Globus pallidus (tissue), 1 donor: ENCODE measurements at places on chromosomes 2 and 18.

DNA sequence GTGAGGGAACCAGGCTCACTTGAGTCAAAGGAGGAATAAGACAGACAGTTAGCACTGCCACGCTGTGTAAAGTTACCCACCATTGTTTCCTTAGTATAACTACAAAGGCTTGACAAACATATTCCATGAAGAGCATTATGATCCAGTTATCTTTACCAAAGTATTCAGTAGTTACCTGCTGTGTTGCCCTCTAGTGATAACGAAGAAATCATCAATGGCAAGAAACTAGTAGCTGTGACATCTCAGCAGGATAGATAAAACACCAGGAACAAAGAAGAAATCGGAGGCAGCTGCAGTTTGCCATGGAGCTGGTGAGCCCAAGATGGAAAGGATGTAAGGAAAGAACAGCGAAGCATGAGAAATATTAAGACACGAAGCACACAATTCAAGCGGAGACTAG is 215.3 kb upstream of the FSHR start:
- no peak for DNase-seq

DNA sequence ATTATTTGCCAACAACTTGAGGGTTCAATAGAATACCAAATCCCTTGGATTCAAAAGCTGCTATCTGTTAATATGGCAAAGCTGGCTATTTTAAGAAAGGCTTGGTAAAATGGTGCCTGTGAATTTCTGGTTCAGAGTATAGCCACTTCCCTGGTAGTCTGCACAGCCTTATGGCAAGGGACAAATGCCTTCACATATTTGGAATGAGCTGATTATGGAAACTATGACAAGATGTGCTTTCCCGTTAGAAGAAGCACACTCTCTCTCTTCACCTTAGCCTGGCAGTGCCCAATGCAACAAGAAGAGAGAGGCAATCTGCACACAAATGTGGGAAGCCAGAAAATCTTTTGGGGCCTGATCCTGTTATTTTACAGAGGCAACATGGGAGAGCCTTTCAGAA is 47.5 kb upstream of the MAP3K20 start:
- DNase-seq: no peak

- no peak for DNase-seq
These were observed 124.7 kb upstream of the PPP1CB start for GRCh38 chr2:28626891-28627421.

DNA sequence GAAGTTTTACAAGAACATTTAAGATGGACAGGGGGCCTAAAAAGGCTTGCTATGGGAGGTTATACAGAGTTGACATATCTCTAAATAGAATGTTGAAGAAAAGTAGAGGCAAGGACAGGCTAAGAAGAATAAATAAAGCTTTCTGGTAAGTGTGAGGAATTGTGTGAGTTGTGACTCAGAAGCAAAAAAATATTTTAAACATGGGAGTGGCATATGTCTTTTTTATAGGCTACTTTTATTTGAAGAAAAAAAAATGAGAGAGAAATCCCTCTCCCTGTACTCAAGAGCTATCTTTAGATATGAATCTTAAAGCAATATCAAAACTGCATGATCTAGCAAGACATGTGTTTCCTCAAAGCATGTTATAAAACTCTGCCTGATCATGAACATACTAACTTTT is 41.1 kb downstream of the RAB3GAP1 start:
- DNase-seq: no peak

- DNase-seq: no peak
These were observed 225.7 kb downstream of the TMX3 start for GRCh38 chr18:68489013-68489792.

DNA sequence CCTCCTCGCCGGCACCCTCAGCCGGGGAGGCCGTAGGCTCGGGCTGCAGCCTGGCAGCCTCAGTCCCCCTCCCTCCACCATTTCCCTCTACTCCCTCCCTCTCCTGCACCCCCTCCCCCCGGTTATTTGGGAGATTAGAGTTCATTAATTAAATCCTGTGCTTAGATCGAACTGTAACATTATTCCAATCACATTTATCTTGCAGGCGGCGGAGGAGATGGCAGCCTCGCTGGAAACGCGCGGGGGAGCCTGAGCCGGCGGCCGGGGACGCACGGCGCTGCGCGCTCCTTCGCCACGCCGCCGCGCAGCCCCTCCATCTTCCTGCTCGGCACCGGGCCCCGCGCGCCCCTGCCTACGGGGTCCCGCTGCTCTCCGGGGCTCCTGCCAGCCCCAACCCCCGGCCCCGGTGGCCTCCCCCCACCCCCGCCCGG is at the start of gene ST8SIA3:
Gene ST8SIA3 (plus strand): TSS at position 287 of the 431 bp plus-strand sequence. CDS start 290 bp downstream, outside the sequence.
- no peak for DNase-seq

DNA sequence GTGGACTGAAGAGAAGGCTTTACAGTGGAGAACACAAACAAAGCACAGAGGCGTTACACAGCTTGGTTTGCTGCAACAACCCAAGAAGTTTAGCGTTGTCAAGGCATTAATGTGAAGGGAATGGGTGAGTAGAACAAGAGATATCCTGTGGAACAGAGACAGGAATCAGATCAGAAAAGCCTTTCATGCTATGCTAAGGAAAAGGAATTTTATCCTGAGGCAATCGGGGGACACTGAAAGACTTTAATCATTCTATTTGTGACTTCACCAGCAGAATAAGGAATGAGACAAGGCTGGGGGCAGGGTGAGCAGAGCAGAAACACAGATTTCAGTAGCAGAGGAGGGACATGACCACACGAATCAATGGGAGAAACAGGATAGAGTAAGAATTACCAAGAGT is 600.7 kb downstream of the IRS1 start:
- DNase-seq: no peak

GRCh38 chr2:160085662-160086061 is 23.2 kb upstream of the PLA2R1 start:
- no peak for DNase-seq

DNA sequence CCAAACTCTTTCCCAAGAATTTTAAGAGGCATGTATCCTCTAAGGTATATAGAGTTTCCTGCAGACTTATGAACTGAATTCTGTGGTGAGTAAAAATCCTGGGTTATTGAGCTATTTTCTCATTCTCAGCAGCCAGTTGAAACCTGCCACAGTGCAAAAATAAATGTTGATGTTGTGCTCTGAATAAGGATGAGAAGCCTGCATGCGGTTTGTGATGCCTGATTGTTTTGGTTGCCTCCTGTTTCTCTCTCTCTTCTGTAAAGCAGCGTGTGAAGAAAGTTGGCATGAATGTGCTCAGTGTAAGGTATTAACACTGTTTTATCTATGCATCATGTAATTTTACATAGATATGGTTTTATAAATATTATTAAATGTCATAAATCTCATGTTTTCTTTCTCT is 452.6 kb downstream of the CDH2 start:
- DNase-seq: no peak

DNA sequence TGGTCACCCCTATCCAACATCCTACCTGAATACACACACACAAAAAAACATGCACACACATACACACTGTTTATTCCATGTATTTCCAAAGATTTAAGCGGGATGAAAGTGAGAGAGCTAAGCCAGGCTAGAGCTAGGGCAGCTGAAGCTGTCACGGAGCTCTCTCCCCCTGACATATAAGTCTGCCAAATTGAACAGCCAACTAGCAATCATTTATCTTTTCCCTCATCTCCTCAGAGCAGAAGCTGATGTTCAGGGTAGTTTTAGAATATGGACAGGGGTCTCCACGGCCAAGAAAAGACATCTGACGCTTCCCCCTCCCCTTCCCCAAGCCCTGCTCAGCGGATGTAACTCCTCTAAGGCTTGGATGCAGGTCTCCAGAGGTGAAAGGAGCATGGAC is 171.6 kb downstream of the GRB14 start:
- DNase-seq: no peak

DNA sequence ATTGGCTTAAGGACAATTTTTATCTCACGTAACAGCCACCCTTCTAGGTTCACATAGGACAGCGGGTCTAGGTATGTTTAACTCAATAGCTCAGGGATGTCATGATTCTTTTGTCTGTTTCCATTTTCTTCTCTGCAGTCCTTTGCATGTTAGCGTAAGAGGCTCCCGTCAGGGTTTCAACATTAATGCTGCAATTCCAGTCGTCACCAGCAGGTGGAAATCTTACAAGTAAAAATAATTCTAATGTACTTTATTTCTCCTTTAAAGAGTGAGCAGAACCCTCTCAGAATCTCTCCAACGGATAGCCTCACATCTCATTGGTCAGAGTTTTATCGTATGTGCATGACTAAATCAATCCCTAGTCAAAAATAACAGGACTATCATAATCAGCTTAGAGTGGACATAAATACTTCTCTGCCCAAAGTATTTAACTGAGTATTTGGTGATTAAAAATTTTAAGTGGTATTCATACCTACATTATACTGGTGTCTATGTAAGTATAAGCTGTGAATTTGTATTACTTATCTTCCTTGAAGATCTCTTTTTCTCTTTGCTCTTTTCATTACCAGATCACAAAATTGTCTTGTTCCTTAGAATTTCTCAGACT is 487.2 kb upstream of the GCFC2 start:
- peak; percentile 55 for DNase-seq

GRCh38 chr2:165640247-165640929 is 153.7 kb downstream of the GALNT3 start:
- DNase-seq: no peak

GRCh38 chr2:134711692-134712091 is 7.1 kb downstream of the TMEM163 start:
- DNase-seq: no peak

DNA sequence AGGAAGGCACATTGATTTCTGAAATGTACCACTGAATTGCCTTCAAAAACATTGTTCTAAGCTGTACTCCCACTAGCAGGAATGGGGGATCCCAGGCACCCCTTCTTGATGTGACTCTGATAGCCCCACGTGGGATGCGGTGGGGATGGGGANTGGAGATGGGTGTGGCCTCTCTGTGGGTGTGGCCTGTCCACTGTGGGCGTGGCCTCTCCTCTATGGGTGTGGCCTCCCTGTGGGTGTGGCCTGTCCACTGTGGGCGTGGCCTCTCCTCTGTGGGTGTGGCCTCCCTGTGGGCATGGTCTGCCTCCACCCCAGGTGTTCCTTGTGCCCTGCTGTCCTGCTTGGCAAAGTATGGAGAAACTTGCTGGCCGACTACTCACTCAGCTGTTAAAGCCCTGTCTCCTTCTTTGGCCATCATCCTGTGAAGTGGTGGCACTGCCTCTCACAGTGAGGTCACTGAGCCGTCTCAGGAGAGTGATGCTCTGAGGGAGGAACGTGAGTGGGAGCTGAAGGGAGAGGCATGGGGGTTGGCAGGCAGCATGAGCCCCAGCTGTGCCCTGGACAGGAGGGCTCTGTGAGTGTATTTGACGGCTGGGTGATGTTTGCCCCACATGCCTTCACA is 6.7 kb upstream of the PARD6G start:
- DNase-seq: no peak

GRCh38 chr2:233100192-233100998 is 40.3 kb downstream of the INPP5D start:
- no peak for DNase-seq

GRCh38 chr2:111967018-111967417 is 68.6 kb downstream of the MERTK start:
- DNase-seq: no peak

DNA sequence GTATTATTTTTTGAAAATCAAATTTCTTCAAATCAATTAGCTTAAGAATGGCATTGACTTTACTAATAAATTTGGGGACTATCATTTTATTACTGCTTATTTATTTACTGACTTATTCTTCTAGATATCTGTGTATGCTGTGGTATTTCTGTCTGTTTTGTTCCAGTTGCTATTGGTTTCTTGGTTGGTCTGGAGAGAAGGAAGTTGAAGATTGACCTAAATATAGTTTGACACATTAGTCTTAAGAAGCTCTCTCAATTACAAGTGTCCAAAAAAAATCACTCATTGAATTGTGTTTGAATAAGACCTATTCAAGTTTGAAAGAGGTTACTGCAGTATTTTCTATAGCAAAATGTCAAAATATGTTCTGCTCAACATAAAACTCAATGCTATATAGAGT is 153.3 kb upstream of the KYNU start:
- DNase-seq: no peak

DNA sequence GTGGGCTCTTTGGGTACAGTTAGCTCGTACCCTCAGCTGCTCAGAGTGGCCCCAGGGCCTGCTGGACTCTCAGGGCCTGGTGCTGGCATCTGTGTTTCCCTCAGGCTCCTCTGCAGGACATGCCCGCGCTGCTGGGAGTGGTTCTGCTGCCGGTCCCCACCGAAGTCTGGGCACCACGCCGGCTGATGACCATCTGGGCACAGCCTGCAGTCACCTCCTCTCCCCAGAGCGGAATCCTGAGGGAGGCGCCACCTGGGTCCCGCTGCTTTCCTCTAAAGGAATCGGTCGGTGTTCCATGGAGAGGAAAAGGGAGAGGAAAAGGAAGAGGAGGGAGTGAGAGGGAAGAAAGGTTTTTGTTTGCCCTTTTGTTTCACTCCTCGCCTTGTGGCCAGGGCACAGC is 43.6 kb downstream of the MC2R start:
- DNase-seq: no peak

GRCh38 chr2:188345020-188345419 is 53.3 kb downstream of the GULP1 start:
- no peak for DNase-seq

DNA sequence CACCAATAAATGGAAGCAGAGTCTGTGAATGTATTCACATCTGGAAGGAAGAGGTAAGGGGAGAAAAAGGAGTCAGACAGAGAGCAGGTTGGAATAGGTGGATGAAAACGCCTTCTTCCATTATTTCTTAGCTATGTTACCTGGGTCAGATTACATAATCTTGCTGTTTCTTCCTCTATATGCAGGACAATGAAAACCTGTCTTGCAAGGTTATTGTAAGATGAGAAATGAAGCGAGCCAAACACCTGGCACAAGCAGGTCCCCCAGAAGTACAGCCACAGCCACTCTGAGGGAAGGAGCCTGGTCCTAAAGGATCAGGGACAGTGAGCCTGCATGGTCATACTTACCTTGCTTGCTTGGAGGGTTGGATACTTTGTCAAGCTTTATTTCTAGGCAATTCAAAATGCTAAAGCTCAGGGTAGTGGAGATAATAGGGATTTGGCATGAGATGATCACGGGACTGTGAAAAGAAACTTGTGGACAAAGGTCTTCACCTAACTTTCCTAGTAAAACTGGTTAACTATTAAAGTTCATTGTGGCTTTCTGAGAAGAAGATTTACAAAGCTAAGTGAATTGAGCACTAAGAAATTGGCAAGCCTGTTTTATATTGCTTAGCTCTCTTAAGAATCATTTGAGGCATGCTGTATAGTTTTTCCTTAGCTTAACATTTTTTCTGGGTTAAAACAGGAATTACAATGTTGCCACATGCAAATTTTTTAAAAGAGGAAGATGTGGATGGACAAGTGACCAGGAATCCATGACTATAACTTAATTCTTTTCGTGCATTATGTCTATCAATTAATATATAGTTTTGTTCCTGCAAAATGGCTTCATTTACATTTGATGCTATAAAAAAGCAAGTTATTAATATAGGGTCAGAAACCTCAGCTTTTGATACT is 15.7 kb upstream of the PLA2R1 start:
- no peak for DNase-seq

DNA sequence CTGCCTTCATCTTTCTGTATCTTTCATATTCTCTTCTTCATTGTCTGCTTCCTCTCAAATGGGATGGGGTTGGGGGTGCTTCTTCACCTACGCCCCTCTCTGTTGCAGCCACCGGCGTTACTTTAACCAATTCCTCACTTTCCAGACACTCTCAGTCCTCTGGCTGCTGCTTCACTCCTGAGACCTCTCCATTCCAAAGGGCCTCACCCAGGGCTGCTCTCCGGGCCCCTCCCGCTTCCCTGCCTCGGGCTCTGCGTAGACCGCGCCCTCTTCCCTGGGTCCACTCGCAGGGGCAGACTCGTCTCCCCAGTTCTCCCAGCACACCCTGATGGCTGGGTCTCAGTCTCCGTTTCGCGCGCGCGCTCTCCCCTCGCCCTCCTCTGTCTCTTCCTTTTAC is 926 bp downstream of the SERPINB8 start:
- DNase-seq: no peak
